ENCODE measurements at places on chromosomes 12 and 14.

GRCh38 chr12:45969084-45969483, 21.3 kb downstream of the SCAF11 start:
- no peak for DNase-seq

DNA sequence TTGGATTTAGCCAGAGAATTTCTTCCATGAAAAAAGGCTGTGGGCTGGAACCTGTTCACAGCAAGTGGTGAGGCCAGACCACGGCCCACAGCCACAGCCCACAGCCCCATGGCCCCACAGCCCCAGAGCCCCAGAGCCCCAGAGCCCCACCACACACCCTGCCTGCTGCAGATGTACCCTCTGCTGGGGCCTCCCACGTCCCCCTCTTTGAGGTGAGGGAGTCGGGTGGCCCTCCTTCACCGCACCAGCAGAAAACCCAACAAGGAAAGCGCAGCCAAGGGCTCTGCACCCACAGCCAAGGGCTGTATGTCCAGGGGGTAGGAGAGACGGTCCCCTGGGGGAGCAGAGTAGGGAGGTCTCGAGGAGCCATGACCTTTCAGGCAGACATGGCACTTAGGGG, 327.5 kb upstream of the DIO3 start:
- no peak for DNase-seq

GRCh38 chr12:46888568-46888967, 62.8 kb upstream of the SLC38A4 start:
- no peak for DNase-seq

GRCh38 chr14:68787092-68787992, 5.5 kb downstream of the ZFP36L1 start:
- peak; percentile 86 for DNase-seq

DNA sequence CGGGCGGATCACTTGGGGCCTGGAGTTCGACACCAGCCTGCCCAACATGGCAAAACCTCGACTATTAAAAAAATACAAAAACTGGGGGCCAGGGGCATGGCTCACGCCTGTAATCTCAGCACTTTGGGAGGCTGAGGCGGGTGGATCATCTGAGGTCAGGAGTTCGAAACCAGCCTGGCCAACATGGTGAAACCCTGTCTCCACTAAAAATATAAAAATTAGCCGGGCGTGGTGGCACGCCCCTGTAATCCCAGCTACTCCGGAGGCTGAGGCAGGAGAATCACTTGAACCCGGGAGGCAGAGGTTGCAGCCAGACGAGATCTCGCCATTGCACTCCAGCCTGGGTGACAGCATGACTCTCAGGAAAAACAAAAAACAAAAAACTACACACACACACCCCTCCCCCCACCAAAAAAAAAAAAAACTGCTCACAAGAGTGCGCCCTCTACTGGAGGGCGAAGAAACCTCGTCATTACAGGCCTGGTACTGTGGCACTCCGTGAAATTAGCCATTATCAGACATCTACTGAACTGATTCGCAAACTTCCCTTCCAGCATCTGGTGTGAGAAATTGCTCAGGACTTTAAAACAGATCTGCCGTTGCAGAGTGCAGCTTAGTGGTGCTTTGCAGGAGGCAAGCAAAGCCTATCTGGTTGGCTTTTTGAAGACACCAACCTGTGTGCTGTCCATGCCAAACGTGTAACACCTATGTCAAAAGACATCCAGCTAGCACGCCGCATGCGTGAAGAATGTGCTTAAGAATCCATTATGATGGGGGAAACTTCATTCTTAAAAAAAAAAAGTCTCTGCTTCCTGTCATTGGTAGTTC, 7.7 kb downstream of the PPP1R3E start:
- no peak for DNase-seq

- no peak for DNase-seq
Observed at GRCh38 chr12:90909069-90909770, 45.8 kb downstream of the CCER1 start.

DNA sequence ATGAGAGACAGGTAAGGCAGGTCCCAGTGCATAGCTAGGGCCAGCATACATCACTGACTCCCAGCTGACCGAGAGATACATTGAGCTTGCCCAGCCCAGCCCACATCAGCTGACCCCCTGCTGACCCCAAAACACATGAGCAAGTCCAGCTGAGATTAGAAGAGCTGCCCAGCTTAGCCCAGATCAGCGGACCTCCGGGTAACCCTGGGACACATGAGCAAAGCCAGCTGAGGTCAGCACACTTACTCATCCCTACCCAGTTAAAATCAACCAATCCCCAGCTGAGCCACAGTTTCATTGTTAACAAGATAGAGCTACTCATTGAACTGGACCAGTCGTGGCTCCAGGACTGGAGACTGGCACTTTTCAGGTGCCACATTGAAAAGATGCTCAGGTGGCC, 21.8 kb upstream of the FBXO34 start:
- DNase-seq = no peak

GRCh38 chr14:60514741-60515491, 6.0 kb downstream of the SIX6 start:
- DNase-seq = no peak

- DNase-seq = no peak
Observed at GRCh38 chr12:81530352-81530751, 228.8 kb downstream of the PPFIA2 start.

GRCh38 chr14:104025534-104025933, 60.0 kb upstream of the ASPG start:
- no peak for DNase-seq

GRCh38 chr12:3316776-3317480, 174.1 kb upstream of the PRMT8 start:
- no peak for DNase-seq

GRCh38 chr12:727321-727720, 25.1 kb upstream of the WNK1 start:
- DNase-seq = no peak

GRCh38 chr12:46390304-46390703, 17.7 kb upstream of the SLC38A2 start:
- no peak for DNase-seq

DNA sequence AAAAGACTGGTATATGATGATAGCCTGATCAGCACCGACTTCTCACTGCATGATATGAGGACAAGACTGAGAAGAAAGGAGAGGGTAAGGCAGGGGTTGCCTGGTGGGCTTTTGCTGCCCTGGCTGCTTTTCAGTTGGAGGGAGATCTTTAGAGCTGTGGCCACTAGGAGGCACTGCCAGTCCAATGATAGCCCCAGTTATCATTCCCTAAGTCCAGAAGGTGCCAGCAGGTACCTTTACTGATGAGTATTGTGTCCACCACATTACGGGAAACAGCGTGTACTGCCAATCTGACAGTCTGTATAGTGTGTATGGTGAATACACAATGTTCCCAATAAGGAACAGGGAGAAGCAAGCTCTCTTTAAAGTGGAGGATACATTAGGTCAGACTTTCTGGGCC, 55.8 kb upstream of the CCDC175 start:
- DNase-seq = no peak

DNA sequence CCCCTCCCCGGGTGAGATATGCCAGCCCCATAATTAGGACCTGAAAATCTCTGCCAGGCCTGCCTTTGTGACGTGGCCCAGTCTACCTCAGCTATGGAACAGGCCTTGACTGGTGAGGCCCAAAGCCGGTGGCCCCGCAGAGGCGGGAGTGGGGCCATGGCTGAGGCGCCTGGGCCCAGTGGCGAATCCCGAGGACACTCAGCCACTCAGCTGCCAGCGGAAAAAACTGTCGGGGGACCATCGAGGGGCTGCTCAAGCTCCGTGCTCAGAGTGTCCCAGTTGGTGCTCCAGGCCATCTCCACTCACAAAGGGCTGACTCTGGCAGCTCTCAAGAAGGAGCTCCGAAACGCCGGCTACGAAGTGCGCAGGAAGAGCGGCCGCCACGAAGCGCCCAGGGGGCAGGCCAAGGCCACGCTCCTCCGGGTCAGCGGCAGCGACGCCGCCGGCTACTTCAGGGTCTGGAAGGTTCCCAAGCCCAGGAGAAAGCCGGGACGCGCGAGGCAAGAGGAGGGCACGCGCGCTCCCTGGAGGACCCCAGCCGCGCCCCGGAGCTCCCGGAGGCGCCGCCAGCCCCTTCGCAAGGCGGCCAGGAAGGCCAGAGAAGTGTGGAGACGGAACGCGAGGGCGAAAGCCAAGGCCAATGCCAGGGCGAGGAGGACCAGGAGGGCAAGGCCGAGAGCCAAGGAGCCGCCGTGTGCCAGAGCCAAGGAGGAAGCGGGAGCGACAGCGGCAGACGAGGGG, 21.4 kb downstream of the ZNF641 start:
- no peak for DNase-seq

- DNase-seq = no peak
Observed at GRCh38 chr12:42482041-42482747, 107.4 kb downstream of the PRICKLE1 start.

DNA sequence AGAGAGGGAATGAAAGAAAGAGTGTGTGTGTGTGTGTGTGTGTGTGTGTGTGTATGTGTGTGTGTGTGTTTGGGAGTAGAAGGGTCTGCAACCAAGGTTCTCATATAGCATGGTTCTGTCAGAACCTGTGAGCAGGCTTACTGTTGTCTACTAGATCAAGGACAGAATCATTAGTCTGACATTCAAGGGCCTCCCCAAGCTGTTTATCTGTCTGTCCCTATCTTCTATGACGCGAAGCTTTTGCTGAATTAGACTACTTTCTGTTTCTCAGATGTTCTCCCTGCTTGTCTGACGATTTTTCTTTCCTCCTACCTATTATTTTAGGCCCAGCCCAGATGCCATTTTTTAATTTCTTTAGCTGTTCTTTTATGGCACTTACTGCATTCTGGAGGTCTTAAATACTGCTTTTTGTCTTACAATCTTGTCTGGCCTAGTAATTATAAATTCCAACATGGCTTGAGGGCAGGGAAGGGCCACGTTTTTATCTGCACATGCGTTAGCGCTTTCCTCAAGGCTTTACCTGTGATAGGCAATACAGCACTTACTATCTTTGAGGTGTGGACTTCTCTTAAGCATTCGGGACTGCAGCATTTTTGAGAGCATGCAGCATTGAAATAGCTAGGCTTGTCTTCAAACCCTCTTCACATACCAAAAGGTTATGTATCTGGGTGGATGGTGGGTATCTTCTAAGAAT, 150.2 kb downstream of the TTLL5 start:
- DNase-seq = no peak

DNA sequence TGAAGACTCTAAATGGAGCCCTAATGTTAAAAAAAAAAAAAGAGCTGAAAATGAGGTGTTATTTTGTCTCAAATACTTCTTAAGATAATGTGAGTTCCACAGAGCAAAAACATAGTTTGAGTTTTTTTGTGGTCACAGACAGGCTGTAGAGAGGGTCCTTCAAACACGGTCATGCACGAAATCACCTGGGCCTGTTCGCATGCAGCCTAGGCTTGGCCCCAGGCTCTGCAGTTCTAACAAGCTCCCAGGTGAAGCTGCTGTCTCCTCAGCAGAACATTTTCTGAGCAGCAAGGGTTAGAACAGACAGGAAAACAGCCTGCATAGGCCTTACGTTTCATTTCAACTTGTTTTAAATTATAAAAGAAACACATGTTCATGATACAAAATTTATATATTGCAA, 65.4 kb upstream of the TBPL2 start:
- DNase-seq = no peak

GRCh38 chr14:94501588-94502516, 7.4 kb downstream of the SERPINA12 start:
- no peak for DNase-seq
